ENCODE measurements at places on chromosomes 1 and 21.
A peak's percentile ranks its signal among the peaks of the same experiment; 100 is the strongest.

DNA sequence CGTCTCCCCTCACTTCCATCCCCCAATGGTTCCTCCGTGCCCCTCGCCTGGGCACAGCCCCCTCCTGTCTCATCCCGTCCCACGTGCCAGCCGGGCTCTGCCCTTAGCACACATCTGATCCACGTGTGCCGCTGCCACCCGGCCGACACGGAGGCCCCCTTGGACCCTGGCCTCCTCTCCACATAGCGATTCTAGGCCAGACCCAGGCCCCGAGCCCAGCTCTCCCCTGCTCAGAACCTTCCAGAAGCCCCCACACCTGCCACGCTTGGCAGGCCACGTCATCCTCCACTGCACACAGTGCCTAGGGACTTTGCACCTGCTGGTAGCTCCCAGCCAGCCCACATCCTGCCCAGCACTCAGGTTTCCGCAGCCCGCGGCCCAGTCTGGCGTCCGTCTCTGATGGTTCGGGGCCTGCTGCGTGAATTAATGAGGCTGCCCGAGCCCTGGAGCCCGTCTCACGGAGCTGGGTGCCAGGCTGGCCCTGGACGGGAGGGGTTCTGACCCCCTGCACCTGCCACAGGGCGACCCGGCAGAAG lies 20.1 kb downstream of the PLCH2 start:
- peak; percentile 77 for DNase-seq

DNA sequence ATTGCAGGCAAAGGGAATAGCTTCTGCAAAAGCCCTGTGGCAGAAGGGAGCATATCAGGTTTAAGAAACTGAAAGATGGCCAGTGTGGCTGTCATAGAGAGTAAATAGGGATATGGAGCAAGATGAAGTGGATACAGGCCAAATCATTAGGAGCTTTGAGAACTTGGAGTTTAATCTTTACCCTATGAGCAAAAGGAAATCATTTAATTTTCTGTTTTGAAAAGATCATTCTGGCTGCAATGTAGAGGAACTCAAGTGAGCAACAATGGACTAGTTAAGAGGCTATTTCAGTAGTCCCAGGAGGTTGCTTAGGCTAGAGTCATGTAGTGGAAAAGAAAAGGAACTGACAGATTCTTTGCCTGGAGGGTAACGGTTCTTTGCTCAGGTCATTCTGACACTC lies 47.2 kb downstream of the RAP1A start:
- no peak for DNase-seq

DNA sequence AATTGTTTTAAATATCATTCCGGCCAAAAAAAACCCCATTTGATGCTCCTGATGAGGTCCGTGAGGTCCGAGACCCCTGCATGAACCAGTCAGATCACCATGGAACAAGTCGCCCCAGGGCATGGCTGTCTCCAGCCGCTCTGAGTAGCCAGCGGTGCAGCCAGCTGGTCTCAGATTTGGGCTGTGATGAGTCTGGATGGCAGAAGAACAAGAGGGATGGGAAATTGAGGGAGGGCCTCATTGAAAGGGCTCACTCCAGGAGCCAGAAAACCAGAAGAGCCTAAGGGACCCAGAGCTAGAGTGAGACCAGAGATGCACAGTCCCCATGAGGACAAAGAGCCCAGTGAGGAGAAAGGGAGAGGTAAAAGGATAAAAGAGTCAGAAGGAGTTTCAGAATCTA lies 174.0 kb downstream of the TOMM20 start:
- DNase-seq = no peak

- DNase-seq = no peak
Measured at GRCh38 chr1:20691872-20692271, 25.9 kb downstream of the KIF17 start.

DNA sequence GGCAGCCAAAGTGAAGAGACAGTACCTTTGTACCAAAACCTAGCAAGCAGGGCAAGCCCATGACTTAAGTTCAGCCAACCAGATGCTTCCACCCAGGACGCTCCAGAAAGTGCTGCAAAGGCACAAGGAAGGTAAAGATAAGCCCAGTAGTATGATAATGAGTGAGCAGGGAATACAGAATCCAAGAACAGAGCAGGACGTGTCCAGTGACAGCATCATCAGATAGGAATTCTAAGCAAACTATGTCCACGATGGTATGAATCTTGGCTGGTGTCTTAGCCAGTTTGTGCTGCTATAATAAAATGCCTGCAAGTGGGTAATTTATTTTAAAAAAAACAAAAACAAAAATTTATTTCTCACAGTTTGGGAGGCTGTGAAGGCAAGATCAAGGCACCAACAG lies 13.6 kb downstream of the GJA4 start:
- DNase-seq = no peak

- DNase-seq = no peak
Measured at GRCh38 chr21:33901412-33902288, 14.0 kb downstream of the ATP5PO start.

- no peak for DNase-seq
Measured at GRCh38 chr1:7588457-7588827, 182.7 kb upstream of the VAMP3 start.

DNA sequence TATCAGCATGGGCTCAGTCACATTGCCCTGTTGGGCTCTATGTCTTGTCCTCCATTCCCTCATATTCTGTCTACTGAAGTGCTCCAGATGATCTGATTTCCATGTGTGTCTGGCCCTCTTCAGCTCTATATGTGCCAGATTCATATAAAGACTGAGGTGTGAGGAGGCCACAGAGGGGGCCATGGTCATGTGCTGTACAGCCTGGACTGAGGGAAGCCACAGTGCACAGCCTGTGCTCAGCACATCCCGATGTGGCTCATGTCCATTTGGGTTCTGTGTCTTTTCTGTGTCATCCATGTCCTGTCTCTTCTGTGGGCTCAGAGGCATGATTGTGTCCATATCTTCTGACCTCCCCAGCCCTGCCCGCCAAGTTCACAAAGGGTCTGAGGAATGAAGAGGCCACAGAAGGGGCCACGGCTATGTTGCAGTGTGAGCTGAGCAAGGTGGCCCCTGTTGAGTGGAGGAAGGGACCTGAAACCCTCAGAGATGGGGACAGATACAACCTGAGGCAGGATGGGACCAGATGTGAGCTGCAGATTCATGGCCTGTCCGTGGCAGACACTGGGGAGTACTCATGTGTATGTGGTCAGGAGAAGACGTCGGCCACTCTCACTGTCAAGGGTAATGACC lies 97.0 kb downstream of the OBSCN start:
- no peak for DNase-seq

- DNase-seq = no peak
Measured at GRCh38 chr1:182301026-182301436, 90.6 kb downstream of the GLUL start.

GRCh38 chr1:244971552-244972216 lies 107.3 kb upstream of the HNRNPU start:
- no peak for DNase-seq

DNA sequence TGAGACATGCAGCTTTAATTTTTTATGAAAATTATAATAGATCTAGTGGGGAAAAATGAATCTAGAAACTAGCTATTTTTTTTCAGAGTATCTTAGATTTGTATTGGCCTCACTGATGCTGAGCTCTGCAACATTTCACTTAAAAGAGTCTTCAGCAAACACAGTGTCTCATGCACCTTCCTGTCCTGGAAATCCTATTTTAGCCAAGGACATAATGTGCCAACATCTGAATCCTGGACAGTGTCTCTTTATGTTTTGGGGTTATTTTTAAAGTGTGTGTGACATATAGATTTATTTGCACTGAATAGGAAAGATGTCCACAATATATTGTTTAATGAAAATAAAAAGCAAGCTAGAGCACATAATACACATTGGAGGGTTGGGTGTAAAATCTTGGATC lies 199.1 kb upstream of the FMN2 start:
- no peak for DNase-seq

- no peak for DNase-seq
Measured at GRCh38 chr1:234096161-234096770, 191.8 kb downstream of the SLC35F3 start.

DNA sequence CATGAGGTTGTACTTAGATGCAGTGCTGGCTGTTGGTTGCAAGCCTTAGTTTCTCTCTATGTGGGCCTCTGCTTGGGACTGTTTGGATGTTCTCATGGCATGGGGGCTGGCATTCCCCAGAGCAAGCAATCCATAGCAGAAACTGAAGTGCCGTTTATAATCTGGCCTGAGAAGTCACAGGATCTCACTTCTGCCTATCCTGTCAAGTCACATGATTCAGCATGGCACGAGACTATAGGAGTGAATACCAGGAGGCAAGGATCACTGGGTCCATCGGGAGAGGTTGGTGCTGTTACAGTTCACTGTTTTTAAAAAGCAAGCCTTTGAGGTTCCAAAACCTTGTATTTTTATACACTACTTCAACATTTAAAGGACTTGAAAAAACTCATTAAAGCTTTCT lies 16.7 kb downstream of the COLGALT2 start:
- no peak for DNase-seq

DNA sequence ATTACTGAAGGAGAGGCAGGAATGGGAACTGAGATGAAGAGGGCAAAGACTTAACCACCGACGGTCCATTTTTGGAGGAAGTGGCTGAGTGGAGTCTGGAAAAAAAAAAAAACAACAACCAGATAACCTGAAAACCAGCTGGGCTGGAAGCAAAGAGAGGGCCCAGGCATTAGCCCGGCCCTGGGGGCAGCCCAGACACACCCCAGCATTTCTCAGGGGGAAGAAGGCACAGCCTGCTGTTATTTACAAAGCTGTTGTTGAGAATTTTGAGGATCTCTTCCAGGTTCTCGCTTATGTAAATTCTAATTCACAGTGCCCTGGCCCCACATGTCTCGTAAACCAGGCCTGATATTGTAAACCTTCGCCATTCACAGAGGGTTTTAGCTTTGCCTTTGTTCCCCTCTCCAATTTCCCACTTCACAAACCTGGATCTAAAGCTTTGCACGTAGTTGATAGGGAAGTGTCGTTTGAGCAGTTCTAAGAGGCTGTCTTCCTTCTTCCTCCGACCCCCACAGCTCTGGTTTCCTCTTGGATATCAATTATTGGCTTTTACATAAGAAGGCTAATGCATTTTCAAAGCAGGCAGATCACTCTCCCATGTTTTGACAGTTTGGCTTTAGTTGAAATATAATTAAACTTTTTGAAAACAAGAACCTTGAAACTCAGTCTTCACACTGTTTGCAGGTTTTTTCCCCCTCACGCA lies 161.8 kb upstream of the IRF2BP2 start:
- no peak for DNase-seq

DNA sequence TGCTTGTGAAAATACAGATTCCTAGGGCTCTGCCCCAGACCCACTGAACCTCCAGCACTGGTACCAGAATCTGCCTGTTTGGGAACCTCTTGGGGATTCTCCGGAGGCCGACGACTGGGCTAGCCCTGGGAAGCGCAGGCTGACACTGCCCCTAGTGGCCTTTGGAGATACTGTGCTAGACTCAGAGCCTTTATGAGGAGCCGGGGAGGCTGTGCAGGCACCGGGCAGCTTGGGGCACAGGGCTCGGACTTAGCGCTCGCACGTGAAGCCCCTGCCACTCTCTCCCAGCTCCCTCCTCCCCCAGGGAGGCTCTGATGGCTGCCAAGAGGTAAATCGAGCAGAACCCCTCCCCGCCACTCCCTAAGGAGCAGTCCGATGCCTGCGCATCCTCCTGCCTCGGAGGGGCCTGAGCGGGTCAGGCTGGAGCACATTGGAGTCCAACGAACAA lies 144.6 kb upstream of the TNR start:
- peak; percentile 67 for DNase-seq
